ENCODE measurements at places on chromosomes 6 and 20.

DNA sequence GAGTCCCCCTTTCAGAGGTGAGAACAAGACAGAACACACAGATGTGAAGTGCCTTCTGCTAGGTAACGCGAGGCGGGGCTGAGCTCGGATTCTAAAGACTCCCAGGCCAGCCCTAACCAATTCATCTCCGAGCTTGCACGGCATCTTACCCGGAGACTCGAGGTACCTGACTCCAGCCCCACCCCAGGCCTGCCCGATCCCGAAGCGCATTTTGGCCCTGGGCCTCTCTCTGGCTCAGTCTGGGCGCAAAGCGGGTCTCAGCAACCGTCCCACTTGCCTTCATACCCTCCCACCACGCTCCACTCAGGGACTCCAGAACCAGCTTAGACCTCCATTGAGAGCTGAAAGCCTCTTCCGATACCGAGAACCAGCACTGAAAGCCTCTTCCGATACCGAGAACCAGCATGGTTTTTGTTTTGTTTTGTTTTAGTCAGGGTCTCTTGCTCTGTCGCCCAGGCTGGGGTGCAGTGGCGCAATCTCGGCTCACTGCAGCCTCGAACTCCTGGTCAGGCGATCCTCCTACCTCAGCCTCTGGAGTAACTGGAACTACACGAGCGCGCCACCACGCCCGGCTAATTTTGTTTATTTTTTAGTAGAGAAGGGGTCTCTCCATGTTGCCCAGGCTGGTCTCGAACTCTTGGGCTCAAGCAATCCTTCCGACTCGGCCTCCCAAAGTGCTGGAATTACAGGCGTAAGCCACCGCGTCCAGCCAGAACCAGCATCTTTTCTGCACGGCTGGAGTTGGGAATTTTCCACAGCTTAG lies 557 bp upstream of the DYNLRB1 start:
- peak; percentile 50 for DNase-seq

DNA sequence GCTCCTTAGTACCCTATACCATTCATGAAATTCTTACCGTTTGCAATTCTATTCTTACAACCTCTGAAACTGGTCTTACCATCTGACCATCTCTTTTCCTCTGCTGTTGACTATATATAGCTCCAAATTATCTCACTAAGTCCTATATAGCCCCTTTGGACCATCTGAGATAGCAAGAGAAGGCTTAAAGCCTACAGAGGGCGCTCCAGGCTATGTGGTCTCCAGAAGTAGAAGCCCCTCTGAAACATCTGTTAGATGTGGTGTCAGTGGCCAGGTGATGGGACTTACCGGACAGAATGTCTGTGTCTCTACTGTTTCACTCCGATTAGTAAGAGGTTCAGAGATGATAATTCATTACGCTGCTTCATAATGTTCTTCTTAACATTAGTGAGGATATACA lies 140.7 kb upstream of the BMP2 start:
- no peak for DNase-seq

DNA sequence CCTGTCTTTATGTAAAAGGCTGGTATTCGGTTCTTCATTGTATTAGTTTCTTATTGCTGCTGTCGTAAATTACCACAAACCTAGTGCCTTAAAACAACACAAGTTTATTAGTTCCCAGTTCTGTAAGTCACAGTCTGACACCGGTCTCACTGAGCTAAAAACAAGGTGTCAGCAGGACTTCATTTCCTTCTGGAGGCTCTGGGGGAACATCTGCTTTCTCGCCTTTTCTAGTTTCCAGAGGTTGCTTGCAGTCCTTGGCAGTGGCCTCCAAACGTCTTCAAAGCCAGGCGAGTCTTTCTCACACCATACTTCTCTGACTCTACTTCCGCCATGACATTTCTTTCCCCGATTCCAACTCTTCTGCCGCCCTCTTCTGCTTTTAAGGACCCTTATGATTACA lies 43.0 kb upstream of the ZFAND3 start:
- no peak for DNase-seq

- no peak for DNase-seq
These were observed 242.4 kb upstream of the STXBP5 start for GRCh38 chr6:146961831-146962230.

GRCh38 chr20:60057123-60057865 lies 99.1 kb downstream of the CDH26 start:
- DNase-seq, result peak; percentile 92

- no peak for DNase-seq
These were observed 12.9 kb upstream of the NQO2 start for GRCh38 chr6:2986722-2987221.

DNA sequence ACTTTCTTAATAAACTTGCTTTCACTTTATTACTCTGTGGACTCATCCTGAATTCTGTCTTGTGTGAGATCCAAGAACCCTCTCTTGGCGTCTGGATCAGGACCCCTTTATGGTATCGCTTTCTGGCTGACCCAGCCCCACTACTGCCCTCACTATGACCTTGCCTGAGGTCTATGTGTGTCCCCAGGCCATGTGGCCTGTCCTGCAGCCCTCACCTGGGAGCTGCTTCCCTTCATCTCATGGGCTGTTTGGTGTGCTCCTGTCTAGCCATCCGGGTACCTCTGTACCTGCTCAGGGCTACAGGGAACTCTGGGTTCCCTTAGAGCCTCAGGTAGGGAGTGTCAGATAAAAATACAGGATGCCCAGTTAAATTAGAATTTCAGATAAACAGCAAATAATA lies 94.5 kb downstream of the SCP2D1 start:
- no peak for DNase-seq

DNA sequence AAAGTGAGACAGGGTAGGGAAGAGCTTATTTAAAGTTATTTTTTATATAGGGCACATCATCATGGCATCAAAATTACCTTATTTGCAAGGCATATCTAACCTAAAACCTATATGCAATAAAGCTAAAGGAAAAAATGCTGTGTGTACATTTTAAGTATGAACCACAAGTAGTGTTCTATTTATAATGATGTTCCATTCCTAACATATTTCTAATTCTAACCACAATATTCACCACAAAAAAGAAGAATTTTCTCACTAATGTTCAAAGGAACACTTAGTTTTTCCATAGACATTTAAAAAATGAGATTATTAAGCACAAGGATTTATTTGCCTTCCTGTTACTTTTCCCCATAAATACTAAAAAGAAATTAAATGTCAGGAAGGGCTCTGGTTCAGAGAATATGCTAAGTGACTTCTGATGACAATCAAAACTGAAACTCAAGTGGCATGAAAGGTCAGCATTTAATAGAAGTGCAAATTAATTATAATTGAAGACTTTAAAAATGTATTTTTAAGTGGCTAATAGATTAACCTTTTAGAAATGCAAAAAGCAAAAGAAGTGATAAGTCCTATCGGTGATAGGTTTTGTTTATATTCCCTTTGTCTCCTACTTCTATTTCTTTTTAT lies 25.1 kb downstream of the GPR63 start:
- DNase-seq, result no peak

DNA sequence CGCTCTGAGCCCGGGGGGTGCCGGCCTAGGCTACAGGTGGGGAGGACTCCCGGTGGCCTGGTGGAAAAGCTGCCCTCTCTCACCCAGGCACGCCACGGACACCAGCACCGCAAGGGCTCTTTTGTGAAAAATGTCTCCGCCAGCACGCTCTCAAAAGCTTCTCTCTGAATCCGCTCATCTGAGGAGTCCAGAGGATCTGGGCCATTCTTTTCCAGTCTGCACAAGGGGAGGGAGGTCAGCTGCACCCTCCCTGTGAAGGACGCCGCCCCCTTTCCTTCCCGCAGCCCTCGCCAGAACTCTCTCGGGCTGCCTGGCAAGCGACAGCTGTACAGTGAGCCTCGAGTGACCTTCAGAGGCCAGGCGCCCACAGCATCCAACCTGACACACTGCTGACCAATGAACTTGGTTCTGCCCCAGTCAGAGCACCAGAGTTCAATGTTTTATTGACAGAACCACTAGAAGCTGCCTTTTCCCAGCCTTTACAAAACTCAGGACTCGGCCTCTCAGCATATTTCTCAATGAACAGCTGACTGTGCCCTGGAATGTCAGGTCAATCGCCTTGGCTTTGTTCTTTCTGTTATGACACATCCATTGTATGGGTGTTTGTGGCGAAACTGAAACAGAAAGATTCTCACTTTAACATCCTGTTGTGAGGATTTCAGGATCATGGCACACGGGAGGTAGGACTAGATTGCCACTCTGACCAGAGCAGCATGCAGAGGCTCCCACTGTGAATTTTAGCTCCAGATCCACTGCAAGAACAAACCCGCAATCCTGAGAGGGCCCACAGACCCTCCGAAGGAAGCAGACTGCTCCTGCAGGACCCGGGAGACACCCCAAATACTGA lies 26.7 kb downstream of the SERPINB9 start:
- DNase-seq, result peak; percentile 52

GRCh38 chr6:41066867-41067304 lies 5.3 kb downstream of the OARD1 start:
- peak; percentile 58 for DNase-seq

DNA sequence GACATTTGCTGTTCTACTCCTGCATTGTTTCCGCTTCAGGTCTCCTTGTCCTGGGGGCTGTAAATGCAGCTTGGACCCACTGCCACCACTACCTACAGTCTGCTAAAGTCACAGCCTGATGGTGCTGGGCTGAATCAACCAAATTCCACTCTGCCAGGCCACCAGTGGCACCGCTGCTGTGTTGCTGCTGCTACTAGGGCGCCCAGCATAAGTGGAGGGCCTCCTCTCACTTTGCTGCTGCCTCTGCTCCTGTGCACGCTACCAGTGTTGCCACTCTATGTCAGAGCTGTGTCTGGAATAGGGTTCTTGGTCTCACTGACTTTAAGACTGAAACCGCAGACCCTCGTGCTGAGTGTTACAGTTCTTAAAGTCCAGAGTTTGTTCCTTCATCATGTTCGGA lies 1.4 kb upstream of the SSR1 start:
- no peak for DNase-seq

DNA sequence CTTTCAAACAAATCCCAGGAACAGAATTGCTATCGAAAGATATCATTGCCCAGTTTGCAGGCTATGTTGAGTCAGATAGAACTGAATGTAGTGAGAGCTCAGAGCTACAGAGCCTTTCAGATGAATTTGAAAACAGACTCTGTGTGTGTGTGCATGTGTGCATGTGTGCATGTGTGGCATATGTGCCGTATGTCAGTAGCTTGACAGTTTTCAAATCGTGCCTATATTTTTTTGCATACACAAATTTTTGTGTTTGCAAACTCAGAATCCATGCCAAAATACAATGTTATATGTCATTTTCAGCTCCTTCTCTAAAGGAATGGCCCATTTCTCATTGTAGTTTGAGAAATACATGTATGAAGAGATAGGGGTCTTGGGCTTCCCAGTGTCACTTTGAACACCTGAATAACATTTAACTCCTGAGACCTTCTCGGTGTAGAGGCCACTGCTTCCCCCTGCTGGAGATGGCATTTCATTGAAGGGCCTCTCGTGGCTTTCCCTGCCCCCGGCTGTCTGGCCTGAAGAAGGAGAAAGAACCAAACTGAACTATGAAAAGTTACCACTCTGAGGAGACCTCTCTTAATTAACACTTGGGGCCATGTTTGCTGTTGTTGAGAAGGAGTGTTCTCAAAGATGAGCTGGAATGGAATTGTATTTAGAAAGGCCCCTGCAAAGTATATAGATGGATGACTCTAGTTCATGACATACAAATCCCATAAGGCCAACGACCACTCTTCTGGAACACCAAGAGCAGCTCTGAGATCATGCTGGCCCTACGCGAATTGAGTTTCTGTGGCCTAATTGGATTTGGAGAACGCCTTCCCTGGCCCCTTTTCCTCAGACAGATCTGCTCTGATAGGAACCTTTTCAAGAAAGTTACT lies 58.7 kb downstream of the VAPB start:
- DNase-seq, result peak; percentile 11

- DNase-seq, result no peak
These were observed 49.1 kb upstream of the TPD52L1 start for GRCh38 chr6:125104425-125104824.

DNA sequence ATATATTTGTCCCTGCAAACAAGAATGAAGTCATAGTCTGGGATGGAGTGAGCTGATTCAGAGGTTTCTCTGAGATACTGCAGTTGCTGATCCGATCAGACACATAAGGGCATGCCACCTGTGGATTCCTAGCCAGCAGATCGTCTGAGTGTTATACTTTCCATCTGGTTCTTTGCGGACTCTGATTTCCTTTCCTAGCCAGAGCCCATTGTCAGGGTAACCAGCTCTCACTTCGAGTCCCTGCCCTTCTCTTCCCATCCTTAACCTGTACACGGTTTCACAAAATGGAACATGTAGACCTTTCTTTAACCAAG lies 100.9 kb downstream of the TMEM200A start:
- DNase-seq, result no peak

DNA sequence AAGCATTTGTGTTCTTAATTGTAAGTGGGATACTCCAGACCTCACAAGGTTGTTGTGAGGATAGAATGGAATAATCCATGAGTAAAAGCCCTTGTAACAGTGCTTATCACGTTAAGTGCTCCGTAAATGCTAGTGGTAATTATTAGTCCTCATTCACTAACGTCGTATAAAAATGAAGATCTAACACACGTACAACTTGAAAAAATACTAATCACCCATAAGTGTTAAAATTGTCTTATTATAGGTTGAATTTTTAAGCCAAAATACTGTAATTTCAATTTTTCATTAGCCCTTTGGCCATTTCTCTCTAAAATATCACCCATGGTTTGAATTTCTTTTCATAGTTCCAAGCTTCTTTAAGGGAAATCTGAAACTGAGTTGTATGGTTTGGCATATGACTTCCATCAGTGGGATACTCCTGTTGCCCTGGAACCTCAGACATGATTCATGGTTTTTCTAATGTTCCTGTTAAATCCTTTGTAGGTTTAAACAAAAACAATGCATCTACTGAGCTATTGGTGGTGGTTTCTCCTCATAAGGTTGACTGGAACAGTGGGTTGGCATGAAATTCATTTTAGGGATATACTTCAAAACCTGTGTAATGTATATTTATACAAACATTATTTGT lies 19.1 kb downstream of the XRN2 start:
- DNase-seq, result no peak

- no peak for DNase-seq
These were observed 3.3 kb downstream of the SPEF1 start for GRCh38 chr20:3777716-3778629.

Measured in MV-4-11 (cell line).